Testis (tissue), 5 donors: ENCODE measurements at places on chromosomes 13 and 19. TPM values are rescaled to one million over a fixed set of nuclear protein-coding genes. Genes with fewer than 3 reads are reported as not detected.

Gene LMTK3
- polyA plus RNA-seq, result 0.96 TPM

Gene CGB2
- 2.5 TPM for polyA plus RNA-seq

Gene CEACAM8
- not detected for polyA plus RNA-seq

Gene COL5A3
- polyA plus RNA-seq, result 7.6 TPM

Gene ZNF416
- polyA plus RNA-seq, result 9.4 TPM

Gene ZNF667
- polyA plus RNA-seq, result 7.6 TPM

Gene CEBPA
- 4.7 TPM for polyA plus RNA-seq

Gene ZNF497
- 2.6 TPM for polyA plus RNA-seq

Gene SUPT5H
- polyA plus RNA-seq, result 359 TPM

Gene SYT5
- 11.7 TPM for polyA plus RNA-seq

Gene ZNF442
- polyA plus RNA-seq, result 1.3 TPM

Gene SLC15A1
- polyA plus RNA-seq, result 0.71 TPM

Gene MICOS13
- polyA plus RNA-seq, result 152 TPM

Gene ARHGAP45
- 14.1 TPM for polyA plus RNA-seq

Gene FSTL3
- polyA plus RNA-seq, result 98.6 TPM

Gene SIGLEC8
- polyA plus RNA-seq, result 0.61 TPM

Gene IRGQ
- polyA plus RNA-seq, result 6.0 TPM

Gene CLEC17A
- polyA plus RNA-seq, result 1.4 TPM

Gene IL4I1
- polyA plus RNA-seq, result 61.9 TPM

Gene CLEC11A
- polyA plus RNA-seq, result 16.9 TPM

Gene CCL25
- 0.47 TPM for polyA plus RNA-seq

Gene CD37
- 23.2 TPM for polyA plus RNA-seq

Gene CCDC124
- 75.0 TPM for polyA plus RNA-seq

Gene MTMR6
- 46.1 TPM for polyA plus RNA-seq

Gene ADGRE2
- polyA plus RNA-seq, result 0.58 TPM

Gene ZNF560
- 8.0 TPM for polyA plus RNA-seq

Gene MAST1
- polyA plus RNA-seq, result 11.7 TPM

Gene TMEM255B
- 7.5 TPM for polyA plus RNA-seq

Gene MBD3L2
- not detected for polyA plus RNA-seq

Gene KCNN4
- 4.1 TPM for polyA plus RNA-seq

Gene PRODH2
- 2.7 TPM for polyA plus RNA-seq

Gene CSNK1A1L
- polyA plus RNA-seq, result 9.2 TPM
